ENCODE measurements at places on chromosomes 3 and 15.

DNA sequence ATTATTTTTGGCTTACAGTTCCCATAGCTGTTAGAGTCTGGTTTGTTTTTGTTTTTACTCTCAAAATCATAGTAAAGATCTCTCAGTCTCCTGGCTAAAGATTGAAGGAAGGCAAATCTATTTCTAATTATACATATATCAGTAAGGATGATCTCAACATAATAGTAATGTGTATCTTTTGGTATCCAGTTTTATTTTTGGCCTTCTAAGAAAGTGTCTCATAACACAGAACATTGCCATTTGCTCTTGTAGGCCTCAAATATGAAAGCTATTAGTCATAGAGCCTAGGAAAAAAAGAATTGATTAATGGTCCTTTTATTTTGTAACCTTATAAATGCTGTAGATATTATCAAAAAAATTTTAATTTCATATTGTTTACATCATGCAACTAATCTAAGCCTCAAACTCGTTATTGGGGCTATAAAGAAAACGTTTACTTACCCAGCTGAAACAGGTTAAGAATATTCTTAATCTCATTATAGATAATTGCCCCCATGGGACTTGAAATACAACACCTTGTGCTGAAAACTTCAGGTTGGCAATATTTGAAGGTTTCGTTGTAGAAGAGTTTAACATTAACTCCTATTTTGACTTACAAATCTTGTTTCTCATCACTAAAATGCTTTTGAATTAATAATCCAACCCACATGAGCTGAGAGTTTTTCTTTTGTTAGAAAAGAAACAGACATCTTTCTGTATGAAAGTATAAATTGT, 16.7 kb downstream of the FBXO45 start:
- no peak for DNase-seq

GRCh38 chr3:38657369-38657768, 7.9 kb upstream of the SCN5A start:
- no peak for DNase-seq

DNA sequence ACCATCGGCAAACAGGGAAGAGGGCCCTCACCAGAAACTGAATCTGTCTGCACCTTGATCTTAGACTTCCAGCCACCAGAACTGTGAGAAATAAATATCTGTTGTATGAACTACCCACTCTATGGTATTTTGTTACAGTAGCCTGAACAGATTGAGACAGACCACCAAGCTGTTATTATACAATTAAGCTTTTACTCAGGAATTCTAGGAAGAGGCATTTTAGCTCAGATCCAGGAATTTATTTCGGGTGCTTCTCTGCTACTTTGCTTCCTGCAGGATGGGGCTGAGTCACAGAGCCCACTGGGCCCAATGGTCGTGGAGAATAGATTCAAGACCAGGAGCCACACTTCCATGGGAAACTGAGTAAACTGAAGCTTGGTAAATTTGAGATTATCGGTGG, 145.5 kb upstream of the PFN2 start:
- DNase-seq = no peak

DNA sequence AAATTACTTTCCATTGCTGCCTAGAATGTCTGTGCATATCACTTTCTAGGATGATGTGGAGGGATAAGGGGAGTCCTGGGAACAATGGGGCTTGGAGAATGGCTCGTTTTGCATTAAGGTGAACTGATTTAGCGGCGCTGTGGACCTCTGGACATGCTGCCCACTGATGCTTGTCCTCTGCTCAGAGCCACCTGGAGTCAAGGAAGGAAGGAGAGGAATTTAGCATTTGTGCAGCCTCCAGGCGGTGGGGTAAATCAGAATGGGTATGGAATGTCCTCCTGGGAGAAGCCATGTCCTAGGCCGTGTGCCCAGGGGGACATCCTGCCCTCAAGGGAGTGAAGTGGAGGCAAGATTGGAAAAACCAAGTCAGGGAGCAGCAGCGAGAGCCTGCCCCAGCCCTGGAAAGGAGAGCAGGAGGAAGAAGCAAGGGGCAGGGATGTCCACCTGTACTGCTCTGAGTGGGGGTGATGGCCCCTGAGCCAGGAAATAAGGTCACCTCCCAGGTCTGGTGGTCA, 37.8 kb downstream of the KY start:
- no peak for DNase-seq

DNA sequence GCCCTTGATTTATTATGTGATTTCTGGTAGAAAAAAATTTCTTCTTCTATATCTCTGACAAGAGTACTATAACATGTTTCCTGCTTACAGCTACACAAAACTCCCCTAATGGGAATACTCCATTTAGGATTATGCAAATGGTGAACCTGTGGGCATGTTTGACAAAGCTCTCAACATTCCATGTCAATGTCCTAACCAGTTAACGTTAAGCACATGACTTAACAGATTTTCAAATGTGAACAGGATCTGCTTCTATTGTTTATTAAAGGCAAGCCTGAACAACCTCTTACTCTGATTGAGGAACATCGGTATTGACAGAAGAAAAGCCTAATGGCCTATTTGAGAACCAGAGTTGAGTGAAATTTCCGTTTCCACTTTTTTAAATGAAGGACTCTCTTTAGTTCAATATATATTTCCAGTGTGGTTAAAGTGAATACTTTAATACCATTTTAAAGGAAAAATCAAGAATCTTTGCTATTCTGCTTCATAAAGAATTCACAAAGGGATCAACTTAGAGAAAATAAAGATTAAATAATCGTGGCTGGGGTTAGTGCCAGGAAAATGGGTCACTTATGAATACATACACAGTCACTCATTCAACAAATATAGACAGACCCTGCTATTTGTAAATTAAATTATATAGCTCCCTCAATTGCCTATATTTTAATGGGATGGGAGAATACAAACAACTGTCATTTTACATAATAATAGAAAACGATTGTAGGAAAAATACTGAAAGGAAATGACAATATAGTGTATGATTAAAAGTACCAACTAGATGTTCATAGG, 300.3 kb upstream of the CBLB start:
- DNase-seq = no peak

- no peak for DNase-seq
Observed at GRCh38 chr3:186909078-186909853, 21.1 kb upstream of the ST6GAL1 start.

GRCh38 chr3:82186017-82186416, 424.6 kb upstream of the GBE1 start:
- no peak for DNase-seq

GRCh38 chr15:93043621-93044300, 45.2 kb downstream of the RGMA start:
- DNase-seq = no peak

GRCh38 chr15:81296673-81297072, 27.3 kb downstream of the STARD5 start:
- no peak for DNase-seq

DNA sequence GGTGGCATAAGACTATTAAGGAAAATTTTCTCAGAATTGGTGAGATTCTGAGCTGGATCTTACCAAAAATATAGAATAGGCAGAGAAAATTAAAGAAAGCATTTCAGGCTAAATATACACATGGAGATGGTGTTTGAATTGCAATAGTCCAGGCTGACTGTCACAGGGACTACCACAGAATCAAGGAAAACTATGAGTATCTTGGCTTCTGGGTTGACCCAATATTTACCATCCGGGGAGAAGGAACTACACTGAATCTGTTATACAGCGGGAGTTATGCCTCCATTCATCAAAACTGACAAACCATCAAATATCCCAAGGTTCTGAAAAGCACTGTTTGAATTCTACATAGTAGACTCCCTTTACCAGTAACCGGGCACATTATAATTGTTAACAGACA, 102.2 kb downstream of the TUSC7 start:
- no peak for DNase-seq

GRCh38 chr3:45894015-45894414, 7.7 kb downstream of the CCR9 start:
- DNase-seq = no peak

DNA sequence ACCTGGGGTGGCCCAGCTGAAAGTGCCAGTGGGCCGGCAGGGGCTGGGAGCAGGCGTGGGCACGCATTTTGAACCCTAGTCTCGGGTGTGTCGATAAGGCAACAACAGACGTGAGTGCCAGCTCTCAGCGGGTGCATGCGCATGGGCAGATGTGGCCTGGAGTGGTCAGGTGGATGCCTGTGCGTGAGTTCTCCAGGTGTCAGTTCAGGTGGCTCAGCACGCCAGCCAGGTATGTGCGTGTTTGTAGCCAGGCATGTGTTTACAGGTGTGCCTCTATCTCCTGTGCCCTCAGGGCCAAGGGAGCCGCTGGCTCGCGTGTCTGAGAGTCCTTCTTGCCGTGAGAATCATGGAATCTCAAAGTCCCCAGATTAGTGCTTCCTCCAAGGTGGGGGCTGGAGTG, 14.8 kb downstream of the CYP1A2 start:
- DNase-seq = no peak

GRCh38 chr15:101675796-101676582, 23.8 kb upstream of the TM2D3 start:
- DNase-seq = no peak

DNA sequence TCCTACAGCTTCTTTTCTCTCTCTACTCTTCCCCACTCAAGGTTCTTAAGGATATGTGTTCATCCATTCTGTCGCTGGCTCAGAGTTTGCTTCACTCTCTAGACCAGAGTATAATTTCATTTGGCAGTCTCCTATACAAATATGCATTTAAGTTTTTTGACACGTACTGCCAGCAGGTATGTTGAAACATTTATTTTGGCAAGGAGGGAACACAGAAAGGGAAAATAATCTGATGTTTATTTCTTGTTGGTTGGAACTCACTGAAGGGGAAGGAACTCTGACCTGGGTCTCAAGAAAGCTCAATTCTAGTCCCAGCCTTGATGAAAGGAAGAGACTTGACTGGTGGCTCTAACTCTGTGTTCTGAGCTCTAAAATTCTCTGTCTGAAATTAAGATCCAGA, 21.6 kb downstream of the FANCD2 start:
- DNase-seq = no peak

GRCh38 chr3:52182196-52182595, 15.8 kb upstream of the ALAS1 start:
- DNase-seq = no peak

GRCh38 chr3:177826253-177826652, 629.0 kb upstream of the TBL1XR1 start:
- DNase-seq = no peak

GRCh38 chr15:33124279-33124678, 70.2 kb downstream of the FMN1 start:
- DNase-seq = no peak

DNA sequence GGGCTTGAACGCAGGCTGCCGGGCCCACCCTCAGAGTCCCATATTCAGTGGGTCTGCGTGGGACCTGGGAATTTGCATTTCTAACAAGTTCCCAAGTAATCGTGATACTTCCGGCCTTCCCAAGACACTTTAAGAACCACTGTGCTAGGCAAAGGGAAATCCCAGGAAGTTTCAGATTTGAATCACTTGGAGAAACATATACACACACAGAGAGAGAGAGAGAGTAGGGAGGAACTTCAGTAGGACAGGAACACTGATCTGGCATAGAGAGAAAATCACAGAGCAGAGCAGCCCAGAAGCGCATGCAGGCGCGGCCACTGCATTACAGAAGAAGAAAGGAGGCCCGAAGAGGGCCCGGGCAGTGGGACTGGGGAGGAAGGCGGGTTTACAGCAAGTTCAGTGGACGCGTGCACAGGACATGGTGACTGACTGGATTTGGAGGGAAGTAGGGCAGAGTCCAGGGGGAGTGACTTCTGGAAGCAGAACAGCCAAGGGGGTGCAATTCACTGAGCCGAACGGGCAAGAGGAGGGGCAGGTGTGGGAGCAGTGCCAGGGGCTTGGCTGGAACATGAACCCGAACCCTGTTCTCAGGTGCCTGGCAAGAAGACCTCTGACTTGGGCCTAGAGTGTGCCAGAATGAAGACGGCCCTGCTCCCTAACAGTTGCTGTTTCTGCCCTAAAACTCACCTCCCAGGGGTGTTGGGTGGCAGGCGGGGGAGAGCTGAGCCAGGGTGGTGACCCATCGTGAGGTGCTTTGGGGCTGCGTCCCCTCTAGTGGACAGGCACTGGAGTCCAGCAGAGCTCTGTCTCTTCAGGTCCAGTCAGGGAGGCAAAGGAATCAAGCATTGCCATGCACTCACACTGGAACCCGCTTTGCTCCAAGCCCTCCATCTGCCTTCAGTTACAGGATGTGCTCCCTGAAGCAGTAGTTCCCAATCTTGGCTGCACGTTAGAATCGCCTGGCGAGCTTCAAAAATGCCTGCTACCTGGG, 101.3 kb upstream of the HES1 start:
- no peak for DNase-seq

DNA sequence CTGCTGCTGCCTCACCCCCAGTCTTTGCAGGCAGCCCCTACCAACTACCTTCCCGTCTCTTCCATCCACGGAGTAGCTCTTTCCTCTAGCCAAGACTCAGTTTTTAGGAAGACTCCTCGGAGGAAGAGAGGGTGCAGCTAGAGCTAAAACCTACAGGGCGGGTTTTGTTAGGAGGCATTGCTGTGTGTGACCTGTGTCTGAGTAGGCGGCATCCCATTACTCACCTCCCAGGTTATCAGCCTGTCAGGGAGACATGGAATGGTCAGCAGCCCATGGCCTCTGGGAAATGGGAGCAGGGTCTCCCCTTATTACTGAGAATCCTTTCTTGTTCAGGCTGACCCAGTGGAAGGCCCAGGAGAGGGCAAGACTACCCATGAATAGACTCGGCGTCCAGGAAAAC, 43.8 kb upstream of the FGD5 start:
- DNase-seq = no peak

GRCh38 chr3:130925628-130926027, 31.7 kb downstream of the ATP2C1 start:
- DNase-seq = no peak

- no peak for DNase-seq
Observed at GRCh38 chr3:51539291-51539941, 897 bp downstream of the RAD54L2 start.

DNA sequence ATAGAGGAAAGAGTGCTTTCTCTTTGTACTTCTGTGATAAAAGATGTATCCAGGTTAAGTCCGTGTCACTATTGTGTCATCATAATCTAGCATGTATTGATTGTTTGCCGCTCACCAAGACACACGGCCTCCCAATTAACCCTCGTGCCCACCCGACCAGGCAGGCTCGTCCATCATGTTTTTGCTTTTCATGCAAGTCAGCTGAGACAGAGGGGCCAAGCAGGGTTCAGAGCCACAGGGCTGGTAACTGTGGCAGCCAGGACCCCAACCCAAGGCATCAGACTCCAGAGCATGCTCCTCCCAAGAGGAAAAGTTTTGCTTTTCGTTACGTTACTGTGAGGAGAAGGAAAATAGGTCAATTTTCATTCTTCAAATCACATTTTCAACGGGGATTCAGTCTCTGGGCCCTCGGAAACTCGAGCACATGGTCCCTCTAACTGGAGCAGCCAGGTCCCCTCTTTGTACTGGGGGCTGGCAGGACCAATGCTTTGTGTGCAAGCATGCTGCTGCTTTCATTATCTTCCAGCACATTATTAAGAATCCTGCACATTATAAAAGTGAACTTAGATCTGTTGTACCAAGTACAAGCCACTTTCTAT, 161.1 kb upstream of the TOPAZ1 start:
- DNase-seq = no peak

- DNase-seq = no peak
Observed at GRCh38 chr3:126208606-126209256, 28.3 kb upstream of the ALDH1L1 start.

GRCh38 chr15:42363487-42363886, 4.2 kb downstream of the CAPN3 start:
- no peak for DNase-seq
